NCI-H2081 treated with DMSO at 0.1 percent for 48 hours (cell line): ENCODE measurements at places on chromosomes 2 and 18.

- no peak for DNase-seq
Observed at GRCh38 chr2:21740484-21740883, 616.7 kb downstream of the TDRD15 start.

- DNase-seq: no peak
Observed at GRCh38 chr2:64605026-64605471, 48.7 kb downstream of the SERTAD2 start.

GRCh38 chr2:174662459-174662858, 64.9 kb upstream of the WIPF1 start:
- DNase-seq: no peak

- no peak for DNase-seq
Observed at GRCh38 chr2:215275824-215276223, 36.0 kb upstream of the ATIC start.

GRCh38 chr18:5510135-5510846, 33.5 kb downstream of the EPB41L3 start:
- no peak for DNase-seq

GRCh38 chr2:149613704-149614103, 26.1 kb upstream of the MMADHC start:
- no peak for DNase-seq

DNA sequence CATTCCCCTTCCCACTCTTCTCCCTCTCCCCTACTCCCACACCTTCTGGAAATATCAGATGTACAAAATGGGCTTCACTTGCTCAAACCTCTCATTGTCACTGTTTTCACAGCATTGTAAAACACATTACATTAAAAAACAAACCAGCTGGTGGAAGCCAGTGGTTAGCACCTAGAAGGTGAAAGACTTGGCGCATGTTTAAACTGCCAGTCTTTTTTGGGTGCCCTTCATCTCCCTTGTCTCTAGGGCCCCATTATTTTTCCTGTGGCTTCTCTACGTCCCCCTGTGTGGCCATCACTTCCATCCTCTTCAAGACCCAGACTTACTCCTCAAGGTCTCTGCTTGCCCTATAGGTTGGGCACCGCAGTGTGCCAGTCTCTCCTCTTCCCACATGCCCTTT, 34.9 kb downstream of the MGAT5 start:
- DNase-seq: no peak

DNA sequence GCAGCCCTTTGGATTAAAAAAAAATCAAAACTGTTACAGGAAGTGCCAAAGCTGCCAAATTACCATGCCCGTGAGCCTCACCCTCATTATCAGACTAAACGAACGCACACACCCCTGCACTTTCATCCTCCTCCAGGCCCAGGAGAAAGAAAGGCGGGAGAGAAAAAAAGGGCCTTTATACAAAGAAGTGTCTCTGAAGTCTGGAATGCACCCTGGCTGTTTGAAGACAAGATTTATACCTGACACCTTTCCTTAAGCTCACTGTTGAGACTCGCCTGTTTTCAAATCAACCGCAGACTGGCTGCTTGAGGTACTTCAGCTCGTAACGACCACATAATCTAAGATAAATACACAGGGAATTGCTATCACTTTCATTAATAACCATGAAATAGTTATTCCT, 31.0 kb downstream of the EDAR start:
- no peak for DNase-seq

GRCh38 chr18:577643-578375, 2.4 kb upstream of the CETN1 start:
- DNase-seq: no peak

DNA sequence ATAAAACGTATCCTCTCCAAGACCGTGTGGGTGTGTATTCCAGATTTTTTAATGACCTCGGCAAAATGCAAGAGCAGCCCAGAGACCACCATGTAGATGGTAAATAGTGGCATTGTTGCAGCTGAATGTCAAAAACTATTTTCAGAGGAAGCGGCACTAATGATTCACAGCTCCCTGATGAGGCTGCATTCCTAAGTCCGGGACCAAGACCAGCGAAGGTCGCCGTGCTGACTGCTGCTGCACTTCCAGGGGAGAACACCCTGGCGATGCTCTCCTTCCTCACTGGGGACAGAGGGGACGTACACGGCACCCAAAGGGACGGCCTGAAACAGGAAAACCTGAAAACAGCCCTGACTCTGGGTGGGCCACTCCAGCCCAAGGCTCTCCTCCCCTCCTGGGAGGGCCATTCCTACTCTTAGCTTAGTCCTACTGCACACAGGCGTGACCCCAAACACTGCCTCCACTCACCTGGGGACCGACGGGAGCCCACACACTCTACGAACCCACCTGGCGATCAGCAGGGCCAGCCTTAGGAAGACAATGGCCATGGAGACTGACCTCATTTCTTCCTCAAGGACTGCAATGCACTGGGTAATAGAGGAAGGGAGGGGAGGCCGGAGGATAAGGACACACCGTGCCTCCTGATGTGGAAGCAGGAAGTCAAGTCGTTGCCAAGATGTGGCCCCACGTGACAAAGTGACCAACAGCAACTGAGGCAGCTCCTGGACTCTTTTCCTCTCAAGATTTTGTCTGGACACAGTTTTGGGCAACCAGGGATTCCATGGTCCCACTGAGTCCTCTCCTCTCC, 82.8 kb downstream of the ZNF516 start:
- DNase-seq: no peak

DNA sequence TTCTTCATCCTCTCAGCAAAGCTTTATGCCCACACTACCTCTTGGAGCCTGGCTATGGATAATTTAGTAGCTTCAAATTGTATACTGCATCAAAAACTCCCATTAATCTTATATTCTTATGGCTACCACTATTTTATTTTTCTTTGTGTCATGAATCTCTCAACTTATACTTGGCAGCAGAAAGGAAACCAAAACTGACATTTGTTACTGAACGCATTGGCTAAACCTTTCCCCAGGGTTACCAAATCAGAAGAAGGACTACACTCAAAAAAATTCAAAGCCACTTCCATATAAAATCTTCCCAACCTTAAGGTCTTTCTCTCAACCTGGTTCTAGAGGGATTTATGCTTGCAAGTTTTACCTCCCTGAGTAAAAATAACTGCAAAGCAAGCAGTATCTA, 97.0 kb upstream of the REG3G start:
- DNase-seq: no peak
